ENCODE measurements at places on chromosomes 3 and 15.

DNA sequence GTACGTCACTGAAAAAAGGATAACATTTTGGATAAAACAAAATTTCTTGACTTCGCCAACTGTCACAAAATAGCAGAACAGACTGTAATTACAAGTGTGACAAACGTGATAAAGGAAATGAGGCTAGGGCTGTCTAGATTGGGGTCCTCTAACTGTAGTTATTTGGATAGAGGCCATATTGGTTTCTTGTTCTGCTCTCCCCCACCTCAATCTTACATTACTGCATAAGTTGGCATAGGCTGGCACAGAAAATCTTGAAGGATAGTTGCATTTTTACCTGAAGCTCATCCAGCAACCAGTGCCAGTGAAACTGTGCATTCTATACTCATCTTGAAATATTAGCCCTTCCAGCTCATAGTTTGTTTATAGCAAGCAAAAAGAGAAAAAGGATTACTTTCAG is 84.6 kb downstream of the ITPR1 start:
- no peak for DNase-seq

DNA sequence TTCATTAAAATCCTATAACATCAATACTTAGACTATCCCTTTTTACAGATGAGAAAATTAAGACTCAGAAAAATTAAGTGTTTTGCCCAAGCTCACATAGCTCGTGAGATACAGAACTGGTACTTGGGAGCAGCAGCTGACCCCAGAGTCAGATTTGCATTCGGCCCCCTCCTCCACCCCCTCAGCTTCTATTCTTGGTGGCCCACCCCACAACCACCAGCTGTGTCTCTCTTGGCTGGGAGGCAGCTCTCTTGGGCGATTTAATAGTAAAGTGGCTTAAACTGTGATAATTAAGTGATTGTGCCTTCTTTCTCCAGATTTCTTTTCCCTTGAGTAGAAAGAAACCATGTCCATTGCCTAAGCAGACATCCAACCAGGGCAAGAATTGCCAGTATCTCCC is 203.6 kb upstream of the PDZRN3 start:
- no peak for DNase-seq

- DNase-seq, result no peak
Measured at GRCh38 chr15:98003518-98003917, 43.0 kb downstream of the ARRDC4 start.

DNA sequence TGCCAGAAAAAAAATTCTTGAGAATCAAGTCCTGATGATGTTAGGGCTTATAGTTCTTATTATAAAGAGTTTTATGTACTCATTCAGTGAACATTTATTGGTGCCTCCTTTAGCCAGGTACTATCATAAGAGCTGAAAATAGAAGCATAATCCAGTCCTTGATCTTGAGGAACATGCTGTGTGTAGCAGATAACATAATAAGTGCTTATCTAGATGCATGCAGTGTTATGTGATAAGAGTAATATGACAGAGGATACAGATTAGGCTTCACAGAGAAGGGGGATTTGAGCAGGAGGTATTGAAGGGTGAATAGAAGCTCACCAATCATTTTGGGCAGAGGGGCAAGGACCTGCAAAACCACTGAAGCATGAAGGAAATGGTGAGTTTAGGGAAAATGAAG is 1.1 kb downstream of the CCR2 start:
- DNase-seq, result no peak

GRCh38 chr3:35263477-35263876 is 375.8 kb upstream of the ARPP21 start:
- DNase-seq, result no peak

DNA sequence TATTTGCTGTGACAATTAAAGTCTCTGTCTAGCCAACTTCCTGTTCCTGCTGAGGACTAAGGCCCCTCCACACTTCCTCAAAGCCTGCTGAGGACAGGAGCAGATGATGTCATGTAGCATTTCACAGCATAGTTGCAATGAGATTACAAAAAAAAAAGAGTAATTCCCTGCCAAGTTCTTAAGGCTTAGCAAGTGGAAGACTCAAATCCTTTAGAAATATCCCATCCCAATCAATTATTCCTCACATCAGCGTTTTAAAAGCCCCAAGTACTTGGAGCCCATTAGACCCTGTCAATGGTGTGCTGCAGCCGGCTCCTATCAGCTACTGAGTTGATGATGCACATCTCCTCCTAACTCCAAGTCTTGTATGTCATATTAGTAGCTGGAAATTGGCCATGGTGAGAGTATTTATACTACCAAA is 51.7 kb downstream of the TRANK1 start:
- DNase-seq, result no peak

DNA sequence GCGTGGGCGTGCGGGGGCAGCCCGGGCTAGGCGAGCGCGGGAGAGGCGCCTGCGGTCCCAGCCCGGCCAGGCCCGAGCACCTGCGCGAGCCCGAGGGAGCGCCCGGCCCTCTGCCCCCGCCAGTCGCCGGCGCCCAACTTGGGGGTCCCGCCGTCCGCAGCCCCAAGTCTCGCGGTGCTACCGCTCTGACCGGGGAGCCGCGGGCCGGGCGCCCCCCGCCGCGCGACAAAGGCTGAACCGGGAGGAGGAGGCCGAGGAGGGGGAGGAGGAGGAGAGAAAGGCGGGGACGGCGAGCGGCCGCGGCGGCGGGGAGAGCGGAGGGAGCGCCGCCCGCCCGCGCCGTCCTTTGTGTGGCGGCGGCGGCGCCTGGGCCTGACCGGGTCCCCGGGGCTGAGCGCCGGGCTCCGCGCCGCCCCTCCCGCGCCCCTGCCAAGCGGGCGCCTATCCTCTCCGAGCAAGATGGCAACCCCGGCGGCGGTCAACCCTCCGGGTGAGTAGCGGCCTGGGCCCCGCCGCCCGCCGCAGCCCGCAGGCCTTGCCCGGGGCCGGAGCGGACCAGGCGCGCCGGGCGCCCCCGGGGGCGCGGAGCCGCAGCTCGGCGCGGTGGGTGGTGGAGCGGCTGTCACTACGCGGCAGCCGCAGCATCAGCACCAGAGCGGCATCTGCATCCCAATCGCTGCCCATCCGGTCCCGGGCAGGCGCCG is at the start of gene ARNT2:
TSS of gene ARNT2 (plus strand) at position 326 of the 704 bp plus-strand sequence. CDS start at position 460, 134 bp downstream.
- no peak for DNase-seq

- no peak for DNase-seq
Measured at GRCh38 chr3:113223475-113224281, 12.3 kb downstream of the BOC start.

- no peak for DNase-seq
Measured at GRCh38 chr3:134419214-134419959, 45.1 kb upstream of the AMOTL2 start.

DNA sequence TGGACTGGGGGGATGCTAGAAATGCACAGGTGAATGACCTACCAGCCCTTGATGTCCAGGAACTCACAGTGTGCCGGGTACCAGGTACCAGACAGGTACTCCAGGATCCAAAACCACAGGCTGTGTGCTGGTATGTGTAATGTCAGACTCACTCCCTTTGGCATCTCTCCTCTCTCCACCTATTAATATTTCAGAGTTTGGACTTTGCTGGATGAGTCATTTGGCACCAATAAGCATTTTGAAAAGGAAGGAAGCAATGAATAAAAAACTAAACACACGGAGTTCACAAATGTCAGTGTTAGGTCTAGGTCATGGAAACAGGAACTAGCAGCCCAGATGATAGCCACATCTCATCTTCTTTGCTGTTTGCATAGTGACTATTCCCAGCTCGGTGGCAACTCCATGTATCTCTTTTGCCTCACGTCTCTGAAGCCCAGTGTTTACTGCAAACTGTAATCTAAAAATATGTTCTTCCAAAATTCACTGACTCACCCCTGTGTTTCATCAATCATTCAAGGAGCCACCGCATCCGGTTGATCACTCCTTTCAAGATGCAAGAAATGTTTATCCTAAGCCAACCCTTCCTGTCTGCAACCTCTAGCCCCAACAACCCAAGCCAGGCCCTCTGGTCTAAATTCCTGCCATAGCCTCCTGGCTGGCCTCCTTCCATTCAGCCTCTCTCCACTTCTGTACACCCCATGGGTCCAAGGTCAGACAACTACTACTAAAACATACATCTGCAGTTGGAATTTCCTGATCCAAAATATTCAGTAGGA is 8.4 kb downstream of the ITGB5 start:
- peak; percentile 87 for DNase-seq

- DNase-seq, result no peak
Measured at GRCh38 chr3:114364806-114365654, 71.2 kb downstream of the TIGIT start.

- no peak for DNase-seq
Measured at GRCh38 chr3:27479806-27480543, 4.2 kb downstream of the SLC4A7 start.

DNA sequence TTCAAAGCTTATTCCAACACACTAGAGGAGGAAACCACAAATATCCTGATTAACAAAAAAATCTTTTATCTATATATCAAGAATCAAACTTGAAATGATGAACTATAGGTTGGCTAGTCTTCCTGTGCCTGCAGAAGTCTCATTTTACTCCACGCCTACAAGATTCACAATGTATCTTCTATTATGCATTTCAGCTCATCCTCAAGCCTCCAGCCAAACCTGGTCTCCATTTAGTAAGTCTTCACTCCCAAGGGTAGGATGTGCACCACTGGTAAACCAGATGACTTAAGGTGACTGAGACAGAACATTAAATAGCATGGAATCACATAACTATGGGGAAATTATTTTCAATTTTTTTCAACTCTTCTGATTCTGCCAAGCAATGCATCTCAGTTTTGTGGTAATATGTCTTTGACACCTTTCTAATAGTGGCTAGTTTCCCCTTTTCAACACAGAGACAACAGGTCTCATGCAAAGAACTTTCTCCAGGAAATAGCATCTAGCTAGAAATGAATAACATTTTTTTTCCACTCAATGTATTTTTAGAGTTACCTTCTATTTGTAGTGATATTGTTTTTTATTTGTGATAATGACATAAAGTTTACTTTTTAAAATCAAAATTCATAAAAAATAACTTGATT is 166.9 kb downstream of the TNIK start:
- DNase-seq, result no peak

- peak; percentile 34 for DNase-seq
Measured at GRCh38 chr15:56927816-56928215, 9.4 kb downstream of the TCF12 start.

GRCh38 chr3:69209413-69209812 is 87.0 kb upstream of the LMOD3 start:
- no peak for DNase-seq

GRCh38 chr15:50815958-50816590 is 50.6 kb upstream of the SPPL2A start:
- no peak for DNase-seq

GRCh38 chr3:54573858-54574257 is 354.0 kb downstream of the LRTM1 start:
- no peak for DNase-seq

DNA sequence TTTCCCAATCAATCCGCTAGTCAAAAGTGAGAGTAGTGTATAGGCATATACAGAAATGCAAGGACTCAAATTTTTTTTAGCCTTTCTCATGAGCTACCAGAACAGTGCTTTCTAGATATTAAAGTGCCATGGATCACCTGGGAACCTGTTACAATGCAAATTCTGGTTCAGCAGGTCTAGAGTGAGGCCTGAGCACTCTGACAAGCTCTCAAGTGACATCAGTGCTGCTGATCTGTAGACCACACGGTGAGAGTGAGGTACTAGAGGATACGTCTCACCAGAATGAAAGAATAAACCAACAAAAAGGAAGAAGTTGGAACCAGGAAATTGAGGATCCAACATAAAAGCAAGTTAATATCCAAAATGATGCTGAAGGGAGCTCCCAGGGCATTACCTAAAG is 16.0 kb upstream of the PLA2G4D start:
- no peak for DNase-seq

- DNase-seq, result no peak
Measured at GRCh38 chr3:66755924-66756323, 242.2 kb upstream of the KBTBD8 start.

DNA sequence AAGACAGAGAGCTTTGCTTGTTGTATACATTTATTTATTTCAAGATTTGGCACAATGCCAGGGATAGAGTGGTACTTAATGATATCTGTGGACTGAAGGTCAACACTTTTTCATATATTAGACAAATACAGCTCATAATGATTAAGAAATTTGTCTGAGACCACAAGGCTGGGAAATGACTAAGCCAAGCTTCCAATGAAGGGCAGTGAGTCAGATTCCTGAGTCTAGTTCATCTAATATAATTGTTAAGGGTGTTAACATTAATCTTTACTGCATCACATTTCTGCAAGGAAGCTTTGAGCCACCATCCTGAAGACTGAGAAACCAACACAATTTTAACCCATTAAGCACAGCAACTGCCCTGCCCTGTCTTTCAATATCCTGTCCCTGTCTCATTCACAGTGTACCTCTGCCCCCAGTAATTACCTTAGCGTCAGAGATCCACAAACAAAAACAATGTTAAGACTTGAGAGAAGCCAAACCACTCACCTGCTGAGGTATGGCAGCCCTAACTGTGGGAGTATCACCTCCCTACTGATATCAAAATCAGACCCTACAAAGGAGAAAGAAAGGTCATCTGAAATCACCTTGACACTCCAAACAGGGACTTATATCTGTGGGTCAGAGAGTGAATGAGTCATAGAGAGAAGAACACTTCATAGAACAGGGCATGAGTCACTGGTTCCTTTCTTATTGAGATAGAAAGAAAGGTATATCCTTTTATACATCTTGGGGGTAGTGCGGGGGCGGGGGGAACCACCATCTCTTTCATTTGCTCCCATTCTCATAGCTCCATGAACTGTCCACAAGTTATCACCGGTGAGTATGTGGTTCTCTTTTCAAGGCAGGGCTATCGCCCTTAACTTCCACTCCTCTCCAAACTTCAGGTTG is 74.7 kb downstream of the MAGI1 start:
- no peak for DNase-seq

DNA sequence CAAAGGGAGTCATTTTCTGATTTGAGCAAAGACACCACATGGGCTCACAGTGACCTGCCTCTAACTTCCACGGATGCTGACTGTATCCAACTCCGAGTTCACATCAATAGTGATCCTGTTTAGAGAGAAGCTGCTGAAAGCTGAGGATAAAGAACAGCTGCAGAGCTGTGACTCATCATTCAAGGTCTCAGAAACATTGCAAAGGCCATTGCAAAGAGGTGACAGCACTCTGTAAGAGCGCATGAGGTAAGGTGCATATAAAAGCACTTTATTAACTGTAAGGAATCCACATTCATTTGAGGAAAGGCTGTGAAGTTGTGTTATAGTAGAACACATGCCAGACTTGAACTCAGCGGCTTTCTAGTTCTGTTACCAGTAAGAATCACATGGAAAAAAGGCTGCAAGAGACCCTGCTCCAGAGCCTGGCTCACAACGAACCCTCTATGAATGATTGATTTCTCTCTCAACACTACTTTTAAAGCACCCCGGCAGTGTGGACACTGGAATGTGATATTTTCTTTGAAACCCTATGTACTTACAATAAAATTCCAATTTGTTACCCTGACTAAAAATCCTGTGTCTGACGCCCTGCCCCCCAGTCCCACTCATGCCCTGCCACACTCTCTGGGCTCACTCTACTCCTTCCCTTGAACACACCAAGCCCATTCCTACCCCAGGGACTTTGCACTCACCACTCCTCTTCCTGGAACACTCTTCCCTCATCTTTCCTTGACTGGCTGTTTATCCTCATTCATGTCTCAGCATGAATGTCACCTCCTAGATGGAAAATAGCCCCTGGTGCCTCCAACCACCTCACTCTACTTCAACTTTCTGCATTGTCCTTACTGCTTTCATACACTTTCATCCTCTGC is 111.2 kb downstream of the LSM3 start:
- DNase-seq, result peak; percentile 62

GRCh38 chr3:72479651-72480215 is 368.5 kb downstream of the SHQ1 start:
- DNase-seq, result no peak

GRCh38 chr15:56160966-56161365 is 82.7 kb downstream of the RFX7 start:
- no peak for DNase-seq

GRCh38 chr3:14412831-14413380 is 10.5 kb downstream of the SLC6A6 start:
- no peak for DNase-seq

Data from SJSA1 (cell line).